ENCODE measurements at places on chromosomes 5 and 9.
A peak's percentile ranks its signal among the peaks of the same experiment; 100 is the strongest.

- no peak for DNase-seq
Measured at GRCh38 chr5:102418531-102418930, 80.3 kb downstream of the SLCO6A1 start.

GRCh38 chr9:133674091-133674490 lies 37.9 kb downstream of the DBH start:
- DNase-seq: no peak

GRCh38 chr5:110884005-110884404 lies 145.2 kb downstream of the SLC25A46 start:
- DNase-seq: no peak

DNA sequence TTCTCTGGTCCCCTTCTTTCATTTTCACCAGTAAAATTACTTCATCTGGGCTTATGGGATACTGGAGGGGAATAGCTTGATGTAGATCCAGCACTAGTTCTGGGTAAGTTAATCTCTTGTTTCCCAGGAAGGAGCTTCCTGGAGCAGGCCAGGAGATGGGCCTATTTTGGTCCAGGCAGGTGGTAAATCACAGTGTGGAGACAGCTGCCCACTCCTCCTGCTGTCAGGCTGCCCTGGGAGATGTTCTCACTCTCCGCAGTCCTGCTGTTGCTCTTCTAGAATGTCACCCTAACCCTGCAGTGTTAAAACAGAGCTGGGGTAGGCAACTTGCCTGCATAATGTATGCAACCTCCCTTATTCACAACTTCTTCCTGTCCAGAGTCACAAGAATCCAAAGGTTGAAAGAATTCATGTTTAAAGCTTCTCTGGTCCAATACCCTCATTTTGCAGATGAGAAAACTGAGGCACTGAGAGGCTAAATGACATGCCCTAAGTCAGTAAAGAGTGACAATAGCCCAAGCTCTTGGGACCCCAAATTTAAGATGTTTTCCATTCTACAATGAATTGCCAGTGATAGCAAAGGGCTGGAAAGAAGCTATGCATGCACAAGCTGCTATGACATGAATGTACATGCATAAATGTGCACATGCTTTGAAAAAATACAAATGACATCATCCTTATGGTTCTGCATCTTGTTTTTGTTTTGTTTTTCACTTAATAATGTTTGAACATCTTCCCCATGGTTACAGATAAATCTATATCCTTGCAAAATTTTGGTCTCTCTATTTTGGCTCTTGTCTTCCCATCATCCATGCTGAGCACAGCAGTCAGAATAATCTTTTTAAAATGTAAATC lies 71.8 kb upstream of the ADRA1B start:
- no peak for DNase-seq

DNA sequence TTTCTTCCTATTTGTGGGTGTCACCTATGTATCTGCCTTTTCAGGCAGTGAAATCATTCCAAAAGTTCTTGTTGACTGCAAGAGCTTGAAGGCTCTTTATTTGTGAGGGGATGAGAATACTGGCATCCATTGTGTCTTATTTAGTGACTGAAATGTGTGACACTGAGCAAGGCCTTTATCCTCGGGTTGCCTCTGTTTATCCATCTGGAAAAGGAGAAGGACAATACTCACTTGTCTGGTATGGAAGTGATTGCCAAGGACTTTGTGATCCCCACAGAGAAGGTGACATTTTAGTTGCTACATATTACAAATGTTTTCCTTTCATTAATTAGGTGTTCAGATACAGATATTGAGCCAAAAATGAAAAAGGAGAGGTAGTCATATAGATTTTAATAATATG lies 80.2 kb downstream of the ARRDC3 start:
- DNase-seq: no peak

GRCh38 chr5:18050776-18051175 lies 416.5 kb downstream of the TAF11L14 start:
- no peak for DNase-seq

GRCh38 chr5:66713998-66714397 lies 117.8 kb downstream of the MAST4 start:
- no peak for DNase-seq

- DNase-seq: no peak
Measured at GRCh38 chr9:91258451-91258850, 103.3 kb downstream of the AUH start.

- no peak for DNase-seq
Measured at GRCh38 chr5:138770977-138771376, 17.8 kb downstream of the CTNNA1 start.

- DNase-seq: peak; percentile 33
Measured at GRCh38 chr5:134079748-134080581, 34.5 kb upstream of the TCF7 start.

DNA sequence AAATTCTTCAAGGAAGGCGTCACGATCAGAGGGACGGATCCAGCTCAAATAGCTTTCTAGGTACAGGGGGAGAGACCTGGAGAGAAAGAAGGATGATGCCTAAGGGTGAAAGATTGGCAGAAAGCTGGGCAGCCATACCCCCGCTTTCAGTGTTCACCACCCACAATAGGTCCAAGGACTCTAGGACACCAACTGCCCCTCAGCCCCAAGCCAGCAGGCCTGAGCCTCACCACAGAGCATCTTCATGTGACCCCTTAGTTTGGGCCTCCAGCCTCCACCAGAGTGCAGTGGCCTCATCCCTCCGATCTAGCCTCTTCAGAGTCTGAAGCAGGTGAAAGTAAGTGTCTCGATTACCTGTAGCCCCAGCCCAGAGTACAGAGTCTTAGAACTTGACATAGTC lies 1.7 kb upstream of the VCP start:
- no peak for DNase-seq

- DNase-seq: no peak
Measured at GRCh38 chr9:137878146-137878941, 762 bp downstream of the CACNA1B start.

DNA sequence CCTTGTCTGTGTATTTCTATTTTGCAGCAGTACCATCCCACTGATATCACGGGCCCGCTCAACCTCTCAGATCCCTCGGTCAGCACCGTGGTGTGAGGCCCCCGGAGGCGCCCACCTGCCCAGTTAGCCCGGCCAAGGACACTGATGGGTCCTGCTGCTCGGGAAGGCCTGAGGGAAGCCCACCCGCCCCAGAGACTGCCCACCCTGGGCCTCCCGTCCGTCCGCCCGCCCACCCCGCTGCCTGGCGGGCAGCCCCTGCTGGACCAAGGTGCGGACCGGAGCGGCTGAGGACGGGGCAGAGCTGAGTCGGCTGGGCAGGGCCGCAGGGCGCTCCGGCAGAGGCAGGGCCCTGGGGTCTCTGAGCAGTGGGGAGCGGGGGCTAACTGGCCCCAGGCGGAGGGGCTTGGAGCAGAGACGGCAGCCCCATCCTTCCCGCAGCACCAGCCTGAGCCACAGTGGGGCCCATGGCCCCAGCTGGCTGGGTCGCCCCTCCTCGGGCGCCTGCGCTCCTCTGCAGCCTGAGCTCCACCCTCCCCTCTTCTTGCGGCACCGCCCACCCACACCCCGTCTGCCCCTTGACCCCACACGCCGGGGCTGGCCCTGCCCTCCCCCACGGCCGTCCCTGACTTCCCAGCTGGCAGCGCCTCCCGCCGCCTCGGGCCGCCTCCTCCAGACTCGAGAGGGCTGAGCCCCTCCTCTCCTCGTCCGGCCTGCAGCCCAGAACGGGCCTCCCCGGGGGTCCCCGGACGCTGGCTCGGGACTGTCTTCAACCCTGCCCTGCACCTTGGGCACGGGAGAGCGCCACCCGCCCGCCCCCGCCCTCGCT lies 1.9 kb downstream of the LRRC26 start:
- DNase-seq: no peak

GRCh38 chr9:86577420-86578333 lies 223.5 kb upstream of the TUT7 start:
- DNase-seq: no peak

DNA sequence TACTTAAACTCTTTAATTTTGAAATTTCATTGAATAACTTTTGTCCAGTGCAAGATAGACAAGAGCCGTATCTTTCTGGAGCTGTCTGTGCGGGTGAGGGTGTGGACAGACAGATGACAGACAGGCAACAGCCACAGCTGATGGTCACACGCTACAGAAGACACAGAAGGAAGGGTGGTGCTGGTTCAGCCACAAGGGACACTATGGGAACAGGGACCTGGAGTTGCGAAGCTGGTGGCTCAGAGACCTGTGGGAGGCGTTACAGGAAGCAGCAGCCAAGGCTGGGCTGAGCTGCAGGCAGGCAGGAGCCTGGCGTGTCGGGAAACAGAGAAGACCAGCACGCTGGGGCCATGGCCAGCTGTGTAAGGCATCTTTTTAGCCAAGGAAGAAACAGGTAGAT lies 104.4 kb downstream of the WNK2 start:
- DNase-seq: no peak

- no peak for DNase-seq
Measured at GRCh38 chr5:159362220-159362619, 31.9 kb upstream of the IL12B start.

DNA sequence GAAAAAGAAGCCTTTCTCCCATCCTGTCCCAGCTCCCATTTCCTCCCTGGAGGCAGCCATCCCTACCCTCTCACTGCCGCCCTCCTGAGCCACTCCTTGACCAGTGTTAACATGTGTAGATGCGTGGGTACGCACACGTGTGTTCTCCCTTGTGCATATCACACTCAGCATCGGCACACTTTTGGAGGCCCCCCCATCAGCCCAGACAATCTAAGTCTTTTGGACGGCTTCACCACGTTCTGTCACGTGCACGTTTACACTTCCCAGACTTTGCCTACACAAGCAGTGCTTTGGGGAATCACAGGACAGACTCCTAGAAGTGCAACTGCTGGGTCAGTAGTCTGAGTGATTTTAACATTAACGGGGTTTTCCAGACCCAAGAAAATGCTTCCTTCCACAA lies 18.0 kb downstream of the HRH2 start:
- DNase-seq: no peak

DNA sequence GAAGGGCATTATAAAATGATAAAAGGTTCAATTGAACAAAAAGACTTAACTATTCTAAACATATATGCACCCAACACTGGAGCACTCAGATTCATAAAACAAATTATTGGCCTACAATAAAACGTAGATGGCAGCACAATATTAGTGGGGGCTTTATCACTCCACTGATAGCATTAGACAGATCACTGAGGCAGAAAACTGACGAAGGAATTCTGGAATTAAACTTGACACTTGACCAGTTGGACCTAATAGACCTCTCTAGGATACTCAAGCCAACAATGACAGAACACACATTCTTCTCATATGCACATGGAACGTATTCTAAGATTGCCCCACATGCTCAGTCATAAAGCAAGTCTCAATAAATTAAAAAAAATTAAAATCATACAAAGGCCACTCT lies 18.4 kb upstream of the C9orf72 start:
- no peak for DNase-seq

- DNase-seq: no peak
Measured at GRCh38 chr5:74281166-74281565, 359.4 kb downstream of the ENC1 start.

DNA sequence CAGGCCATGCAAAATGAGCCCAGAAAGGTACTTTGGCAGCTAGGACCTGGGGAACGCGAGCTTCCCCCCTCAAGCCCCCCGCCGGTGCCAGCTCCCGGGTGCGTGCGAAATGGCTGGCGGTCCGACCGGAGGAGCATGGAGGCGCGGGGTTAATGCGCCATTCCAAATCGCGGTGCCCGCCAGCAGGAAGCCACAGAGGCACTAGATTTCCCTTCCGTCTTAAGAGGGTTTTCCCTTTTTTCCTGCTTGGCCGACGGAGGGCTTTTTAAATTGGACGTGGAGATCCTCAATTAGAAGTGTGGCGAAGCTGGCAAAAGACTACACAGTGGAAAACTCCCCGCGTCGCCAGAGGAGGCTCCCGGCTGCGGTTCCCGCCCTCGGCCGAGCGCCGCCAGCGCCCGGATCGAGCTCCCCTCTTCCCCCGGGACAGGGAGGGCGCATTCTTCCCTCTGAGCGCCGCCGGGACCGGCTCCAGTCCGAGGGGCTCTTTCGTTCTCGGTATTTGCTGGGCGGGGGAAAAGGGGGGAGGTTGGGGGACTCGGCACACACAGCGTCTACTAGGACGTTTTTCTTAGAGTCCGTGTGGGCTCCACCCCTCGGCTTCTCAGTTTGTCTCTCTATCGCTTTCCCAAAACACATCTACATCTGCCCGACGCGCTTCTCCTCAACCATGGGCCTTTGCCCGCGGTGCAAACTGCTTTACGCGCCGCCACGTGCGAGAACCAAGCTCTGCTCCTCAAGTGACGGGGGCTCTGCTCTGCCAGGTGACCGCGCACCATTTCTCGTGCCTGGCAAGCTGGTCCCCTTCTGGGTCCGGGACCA lies 3.0 kb downstream of the GDNF start:
- no peak for DNase-seq

DNA sequence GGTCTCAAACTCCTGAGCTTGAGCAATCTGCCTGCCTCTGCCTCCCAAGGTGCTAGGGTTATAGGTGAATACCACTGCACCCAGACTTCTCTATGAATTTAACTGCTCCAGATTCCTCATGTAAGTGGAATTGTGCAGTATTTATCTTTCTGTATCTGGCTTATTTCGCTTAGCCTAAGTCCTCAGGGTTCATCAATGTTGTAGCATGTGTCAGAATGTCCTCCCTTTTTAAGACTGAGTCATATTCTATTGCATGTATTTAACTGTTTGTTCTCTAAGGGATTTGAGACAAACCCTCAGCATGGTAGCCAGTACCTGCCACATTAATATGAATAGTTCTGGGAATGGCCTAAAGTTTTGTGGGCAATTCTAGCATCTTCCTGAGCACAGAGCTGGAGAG lies 53.9 kb upstream of the TUT7 start:
- no peak for DNase-seq

DNA sequence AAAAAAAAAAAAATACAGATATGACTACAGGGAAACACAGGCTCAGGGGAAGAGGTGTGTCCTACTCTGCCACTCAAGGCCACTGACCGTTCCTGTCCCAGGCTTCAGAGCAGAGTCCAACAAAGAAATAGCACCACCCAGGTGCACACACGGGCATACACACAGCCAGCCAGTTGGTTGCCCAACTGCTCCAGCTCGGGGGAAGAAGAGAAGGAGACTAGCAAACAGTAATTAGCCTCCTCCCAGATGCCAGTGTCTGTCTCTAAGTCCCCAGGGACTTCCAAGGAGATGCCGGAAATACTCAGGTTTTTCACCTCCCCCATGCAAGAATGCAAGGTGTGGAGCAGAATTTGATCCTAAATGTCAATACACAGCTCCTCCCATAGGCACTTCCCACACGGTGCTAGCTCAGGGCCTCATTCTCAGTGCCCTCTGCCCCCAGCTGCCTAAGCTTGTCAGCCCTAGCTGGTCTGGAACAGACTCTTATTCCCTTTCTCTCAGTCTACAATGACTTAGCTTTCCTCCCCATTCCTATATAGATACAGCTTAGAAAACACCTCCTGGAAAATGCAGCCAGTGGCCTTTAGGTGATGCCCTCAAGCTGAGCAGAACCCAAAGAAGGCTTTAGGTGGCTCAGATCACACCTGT lies 1.7 kb downstream of the MYORG start:
- no peak for DNase-seq

All from stimulated activated CD8-positive, alpha-beta memory T cell treated with anti-CD3 and anti-CD28 coated beads, Interleukin-4, amount 100 ng/mL, for 4 hours (primary cell).